ENCODE measurements at places on chromosomes 7 and 10. TPM values are rescaled to one million over a fixed set of nuclear protein-coding genes. Genes with fewer than 3 reads are reported as not detected.

The HABP2 gene
- total RNA-seq: not detected

The CPA2 gene
- total RNA-seq: not detected

The TAS2R41 gene
- not detected for total RNA-seq

The CPN1 gene
- total RNA-seq: not detected

The LOXL4 gene
- 57.2 TPM for total RNA-seq

The HOXA4 gene
- not detected for total RNA-seq

The PIK3CG gene
- total RNA-seq: under 0.01 TPM

The AFAP1L2 gene
- 2.3 TPM for total RNA-seq

The OTUD1 gene
- 4.3 TPM for total RNA-seq

The ADAM12 gene
- total RNA-seq: 16.7 TPM

The DPP6 gene
- not detected for total RNA-seq

The ABCC2 gene
- under 0.01 TPM for total RNA-seq

The TMEM26 gene
- total RNA-seq: 0.18 TPM

The ARHGAP22 gene
- 27.6 TPM for total RNA-seq

The TMEM196 gene
- total RNA-seq: not detected

The CYP3A7 gene
- total RNA-seq: not detected

The SLC13A4 gene
- not detected for total RNA-seq

The CDH23 gene
- total RNA-seq: not detected

The C10orf105 gene
- total RNA-seq: not detected

The SPDYE9 gene
- not detected for total RNA-seq

The USP6NL gene
- total RNA-seq: 6.1 TPM

The OPN1SW gene
- not detected for total RNA-seq

The CISD1 gene
- total RNA-seq: 44.3 TPM

The IDI2 gene
- total RNA-seq: not detected

The ELMO1 gene
- total RNA-seq: not detected

The LRRTM3 gene
- total RNA-seq: not detected

The RARRES2 gene
- total RNA-seq: 0.86 TPM

The NFKB2 gene
- 25.9 TPM for total RNA-seq

The SLC29A4 gene
- total RNA-seq: 0.86 TPM

The OR2A42 gene
- not detected for total RNA-seq

The CCL24 gene
- total RNA-seq: not detected

The TMEM184A gene
- total RNA-seq: not detected

The IGF2BP3 gene
- 20.2 TPM for total RNA-seq

The CHST15 gene
- total RNA-seq: 12.7 TPM

Data from myometrial cell (primary cell).